ENCODE measurements at places on chromosomes 7 and 10.
A peak's percentile ranks its signal among the peaks of the same experiment; 100 is the strongest.

- DNase-seq: no peak
These were observed 63.6 kb downstream of the MARCHF5 start for GRCh38 chr10:92354587-92354986.

GRCh38 chr7:22597844-22598243 is 97.9 kb upstream of the STEAP1B start:
- DNase-seq: peak; percentile 69

GRCh38 chr10:78210548-78210947 is 176.9 kb downstream of the RPS24 start:
- DNase-seq: no peak

- DNase-seq: peak; percentile 56
These were observed 973.7 kb downstream of the GATA3 start for GRCh38 chr10:9028231-9028630.

DNA sequence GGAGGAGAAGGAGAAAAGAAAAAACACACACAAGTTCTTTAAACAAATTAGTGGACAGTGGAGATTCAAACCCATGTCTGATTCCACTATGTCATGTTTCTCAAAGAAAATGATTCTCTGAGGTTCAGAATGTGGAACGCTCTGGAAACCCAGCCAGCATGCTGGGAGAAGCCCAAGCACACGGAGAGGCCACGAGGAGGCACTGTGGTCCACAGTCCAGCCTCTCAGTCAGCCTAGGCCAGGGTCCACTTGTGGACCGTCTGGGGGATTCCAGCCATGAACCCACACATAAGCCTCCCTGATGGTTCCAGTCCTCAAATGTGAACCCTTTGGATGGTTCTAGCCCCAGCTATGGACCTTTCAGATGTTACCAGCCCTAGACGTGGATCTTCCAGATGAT is 73.4 kb downstream of the CAV1 start:
- DNase-seq: no peak

- peak; percentile 57 for DNase-seq
These were observed 858.5 kb downstream of the KCNMA1 start for GRCh38 chr10:76778914-76779795.

DNA sequence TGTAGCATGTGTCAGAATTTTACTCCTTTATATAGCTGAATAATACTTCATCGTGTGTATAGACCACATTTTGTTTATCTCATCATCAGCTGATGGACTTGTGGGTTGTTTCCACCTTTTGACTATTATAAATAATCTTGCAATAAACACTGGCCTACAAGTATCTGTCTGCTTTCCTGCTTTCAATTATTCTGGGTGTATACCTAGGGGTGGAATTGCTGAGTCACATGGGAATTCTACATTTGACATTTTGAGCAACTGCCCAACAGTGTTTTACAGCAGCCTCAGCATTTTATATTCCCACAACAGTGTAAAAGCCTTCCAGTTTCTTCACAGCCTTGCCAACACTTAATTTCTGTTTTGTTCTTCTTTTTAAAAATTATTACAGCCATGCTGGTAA is 200.3 kb upstream of the PRSS1 start:
- DNase-seq: peak; percentile 46

DNA sequence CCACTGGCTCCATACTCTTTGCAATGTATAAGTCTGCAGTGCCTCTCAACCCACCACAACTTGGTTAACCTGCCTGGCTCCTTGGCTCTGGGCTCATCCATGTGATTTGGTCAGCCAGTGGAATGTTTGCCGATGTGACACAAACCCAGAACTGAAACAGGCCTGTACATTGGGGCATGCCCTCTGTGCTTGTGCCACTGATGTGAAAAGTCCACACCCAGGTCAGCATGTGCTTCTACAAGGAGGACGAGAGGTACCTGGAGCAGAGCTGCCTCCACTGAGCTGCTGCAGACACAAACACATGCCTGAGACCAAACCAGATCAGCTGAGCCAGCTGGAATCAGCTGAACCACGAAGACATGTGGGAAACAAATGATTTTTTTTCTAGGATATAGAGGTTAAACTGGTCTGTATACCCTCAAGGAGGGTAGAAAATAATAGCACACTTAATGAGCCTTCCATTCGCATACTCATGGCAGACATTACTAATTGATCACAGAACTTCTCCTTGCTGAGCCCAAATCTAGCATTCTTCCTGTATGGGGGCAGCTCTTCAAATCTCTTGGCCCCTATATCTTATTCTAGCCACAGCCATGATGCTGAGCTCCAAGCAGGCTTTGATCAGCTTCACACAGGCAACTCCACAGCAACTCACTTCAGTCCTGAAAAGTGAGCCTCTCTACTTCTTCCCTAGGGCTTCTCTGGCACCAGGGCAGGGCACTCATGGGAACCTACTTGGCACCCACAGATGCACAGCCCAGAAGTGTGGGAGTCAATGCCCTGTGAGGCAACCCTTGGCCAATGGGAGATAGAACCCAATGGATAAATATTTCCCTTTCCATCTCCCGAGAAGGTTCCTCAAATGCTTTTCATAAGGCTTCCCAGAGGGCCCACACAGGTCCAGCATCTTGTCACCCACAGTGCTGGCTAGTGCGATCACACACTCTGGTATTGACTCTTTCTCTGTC is 18.6 kb downstream of the PYROXD2 start:
- no peak for DNase-seq

GRCh38 chr10:36489611-36490228 is 635.7 kb upstream of the ANKRD30A start:
- peak; percentile 84 for DNase-seq

- DNase-seq: peak; percentile 79
These were observed 58.4 kb upstream of the ZNRF2 start for GRCh38 chr7:30225863-30226613.

DNA sequence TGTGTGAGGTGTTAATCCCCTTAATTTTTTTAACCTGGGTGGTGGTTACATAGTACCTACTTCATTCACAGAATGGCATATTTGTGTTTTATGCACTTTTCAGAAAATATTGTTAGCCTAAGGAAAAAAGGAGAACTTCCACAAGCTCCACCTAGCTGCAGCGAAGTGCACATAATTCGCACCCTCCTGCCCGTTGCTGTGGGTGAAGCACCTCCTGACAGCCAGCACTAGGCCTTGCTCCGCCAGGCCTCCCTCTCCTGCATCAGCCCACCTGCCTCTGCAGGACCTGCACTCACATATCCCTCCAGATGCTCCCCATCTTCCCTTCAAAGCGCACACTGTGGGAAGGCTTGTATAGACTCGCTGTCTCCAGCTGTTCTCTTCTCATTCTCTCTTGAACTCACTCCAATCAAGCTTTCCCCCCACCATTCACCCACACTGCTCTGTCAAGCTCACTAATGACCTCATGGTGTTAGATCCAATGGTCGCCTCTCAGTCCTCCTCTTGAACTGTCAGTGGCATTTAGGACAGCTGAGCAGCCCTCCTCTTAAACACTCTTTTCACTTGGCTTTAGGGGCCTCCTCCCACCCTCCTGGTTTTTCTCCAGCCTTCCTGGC is 20.7 kb upstream of the GRID1 start:
- no peak for DNase-seq

DNA sequence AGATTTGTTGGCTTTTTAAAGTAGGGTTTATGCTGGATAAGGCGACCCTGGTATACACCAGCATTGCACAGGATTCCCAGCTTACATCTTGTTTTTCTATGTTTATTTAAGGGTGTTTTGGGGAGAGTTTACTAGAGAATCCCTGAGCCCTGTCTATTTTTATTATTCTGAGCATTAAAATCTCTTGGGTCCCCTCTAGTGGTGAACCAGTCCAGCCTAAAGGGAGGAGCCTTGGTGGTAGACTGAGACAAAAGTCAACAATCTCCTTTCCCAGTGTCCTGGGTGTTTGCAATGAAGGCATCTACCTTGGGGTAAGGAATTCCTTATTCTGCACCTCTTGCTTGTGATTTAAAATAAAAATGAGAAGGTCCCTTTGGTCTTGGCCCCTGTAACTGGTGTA is 38.2 kb downstream of the ANTXRL start:
- DNase-seq: no peak

DNA sequence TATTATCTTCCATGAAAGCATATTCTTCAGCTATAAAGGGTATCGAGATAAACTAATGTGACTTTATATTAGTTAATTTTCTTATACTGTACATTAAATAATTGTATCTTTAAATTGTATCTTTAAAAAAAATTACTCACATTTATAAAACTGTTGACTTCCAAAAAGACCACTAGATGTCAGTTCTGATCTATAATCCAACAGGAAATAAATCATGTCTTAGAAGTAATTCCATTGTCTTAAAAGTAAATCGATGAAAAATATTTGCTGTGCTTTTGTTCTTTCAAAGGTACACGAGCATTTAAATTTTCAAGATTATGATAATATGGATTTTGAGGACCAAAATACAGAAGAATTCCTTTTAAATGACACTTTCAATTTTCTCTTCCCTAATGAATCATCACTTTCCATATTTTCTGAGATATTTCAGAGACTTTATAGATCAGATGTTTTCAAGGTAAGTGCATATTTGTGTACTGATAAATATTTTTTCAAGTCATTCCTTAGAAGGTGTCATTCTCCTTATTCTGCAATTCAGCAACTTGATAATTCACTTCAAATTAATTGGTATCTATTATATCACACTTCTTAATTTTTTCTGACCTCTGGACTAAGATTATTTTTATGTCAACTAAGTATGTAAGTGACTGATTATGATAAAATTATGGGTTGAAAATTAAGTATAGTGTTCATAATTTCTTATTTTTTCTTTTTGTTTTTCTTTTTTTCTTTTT is 138.5 kb downstream of the CPED1 start:
- DNase-seq: peak; percentile 50

DNA sequence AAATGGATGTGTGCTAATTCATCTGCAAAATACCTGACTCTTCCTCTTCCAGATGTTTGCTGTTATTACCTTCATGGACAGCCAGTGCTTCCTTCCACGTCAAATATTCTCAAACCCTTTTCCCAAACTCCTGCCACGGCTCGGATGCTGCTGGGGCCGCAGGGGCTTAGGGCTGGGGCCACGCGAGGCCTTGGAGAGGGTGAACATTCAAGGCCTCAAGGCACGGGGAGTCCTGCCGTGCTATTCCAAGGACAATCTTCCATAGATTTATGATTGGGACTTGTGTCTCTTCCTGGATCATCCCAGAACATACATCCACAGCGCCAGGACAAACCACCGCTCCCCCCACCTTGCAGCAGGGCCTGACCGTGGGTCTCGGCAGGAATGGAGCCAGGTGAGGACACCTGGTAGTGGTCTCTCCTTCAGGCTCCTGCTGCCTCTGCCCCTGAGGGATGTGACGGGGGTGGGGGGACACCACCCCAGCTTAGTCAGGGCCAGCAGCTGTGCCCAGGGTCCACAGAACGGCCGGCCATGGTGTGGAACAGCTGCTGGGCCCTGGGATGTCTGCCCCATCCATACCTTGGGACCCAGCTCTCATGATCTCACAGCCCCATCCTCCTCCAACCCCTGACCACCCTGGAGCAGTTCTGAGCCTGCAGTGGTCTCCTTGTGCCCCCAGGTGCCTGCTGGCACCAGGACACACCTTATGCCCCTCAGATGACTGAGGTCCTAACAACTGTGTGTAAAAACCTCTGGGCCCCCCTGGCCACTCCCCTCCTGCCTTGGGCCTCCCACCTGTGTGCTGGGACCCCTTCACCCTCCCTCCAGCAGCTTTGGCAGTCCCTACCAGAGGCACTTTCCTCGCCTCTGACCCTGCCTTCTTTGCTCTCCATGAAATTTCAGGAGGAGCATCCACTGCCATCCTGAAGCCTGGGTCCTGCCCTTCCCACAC is 16.7 kb downstream of the VIPR2 start:
- DNase-seq: no peak

DNA sequence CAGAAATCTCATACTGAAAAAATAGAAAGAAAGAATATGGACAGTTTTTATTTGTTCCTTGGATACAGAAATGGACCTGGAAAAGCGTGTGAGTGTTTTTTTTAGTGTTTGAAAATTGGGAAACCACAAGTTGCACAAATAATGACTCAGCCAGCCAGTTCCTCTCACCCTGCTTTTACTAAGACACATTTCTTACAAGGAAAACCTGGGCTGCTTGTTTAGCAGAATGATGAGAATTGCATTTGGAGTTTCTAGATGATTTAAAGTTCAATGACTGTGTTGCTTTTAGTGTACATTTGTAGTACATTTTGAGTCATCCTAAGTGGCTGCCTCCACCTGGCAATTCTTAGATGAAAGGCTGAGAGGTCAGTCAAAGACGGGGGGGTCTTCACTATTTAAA is 218.7 kb downstream of the ABCA13 start:
- DNase-seq: peak; percentile 5

- peak; percentile 32 for DNase-seq
These were observed 130.1 kb downstream of the TNS3 start for GRCh38 chr7:47451851-47452205.

- DNase-seq: no peak
These were observed 111.2 kb downstream of the EEPD1 start for GRCh38 chr7:36264123-36264801.

- DNase-seq: no peak
These were observed 2.1 kb downstream of the ATP5MK start for GRCh38 chr10:103394180-103394579.

- no peak for DNase-seq
These were observed 33.6 kb upstream of the KMT2E start for GRCh38 chr7:104980440-104980839.

- no peak for DNase-seq
These were observed 1037.1 kb downstream of the REEP3 start for GRCh38 chr10:64558094-64558835.

DNA sequence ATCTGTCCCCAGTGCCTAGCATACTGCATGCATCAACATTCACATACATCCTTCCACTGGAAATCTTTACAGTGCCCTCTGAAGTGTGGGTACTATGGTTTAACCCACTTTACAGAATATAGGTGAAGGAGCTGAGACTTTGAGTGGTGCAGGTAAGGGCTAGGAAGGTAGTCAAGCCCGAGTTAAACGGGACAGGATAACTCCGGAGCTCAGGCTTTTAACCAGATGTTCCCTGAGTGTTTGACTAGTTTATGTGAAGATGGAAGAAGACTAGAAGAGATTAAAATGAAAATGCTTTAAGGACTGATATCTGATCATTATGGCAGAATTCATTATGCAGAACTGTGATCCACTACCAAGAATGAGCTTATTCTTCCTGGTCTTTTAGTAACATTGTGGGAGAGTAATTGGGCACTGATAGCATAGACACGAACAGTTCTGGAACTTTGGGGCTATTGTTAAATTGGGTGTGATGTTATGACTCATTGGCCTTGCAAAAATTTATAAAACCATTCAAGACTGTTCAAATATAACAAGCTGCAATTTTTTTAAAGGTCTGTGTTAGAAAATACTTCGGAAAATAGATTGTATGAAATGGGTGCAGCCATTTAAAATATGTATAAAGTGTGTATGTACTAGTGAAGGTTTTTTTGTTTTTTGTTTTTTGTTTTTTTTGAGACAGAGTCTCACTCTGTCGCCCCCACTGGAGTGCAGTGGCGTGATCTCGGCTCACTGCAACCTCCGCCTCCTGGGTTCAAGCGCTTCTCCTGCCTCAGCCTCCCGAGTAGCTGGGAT is 4.4 kb downstream of the CUL1 start:
- no peak for DNase-seq

DNA sequence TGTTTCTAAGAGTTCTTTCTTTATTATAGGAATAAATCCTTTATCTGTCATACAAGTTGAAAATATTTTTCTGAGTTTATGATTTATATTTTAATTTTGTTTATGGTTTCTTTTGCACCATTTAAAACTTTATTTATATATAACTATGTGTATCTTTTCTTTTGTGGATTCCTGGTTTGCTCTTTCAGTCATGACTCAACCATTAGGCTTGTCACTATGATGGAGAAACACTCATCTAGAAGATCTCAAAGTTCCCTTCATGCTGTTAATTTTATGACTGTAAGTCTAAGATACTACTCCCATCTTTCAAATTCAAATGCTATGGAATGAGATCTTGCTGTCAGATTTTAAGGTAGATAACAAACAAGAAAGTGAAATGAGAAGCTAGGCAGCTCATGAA is 199.5 kb downstream of the INHBA start:
- DNase-seq: peak; percentile 52
